LNCaP clone FGC (cell line): ENCODE measurements at places on chromosomes 12 and 14.
A peak's percentile ranks its signal among the peaks of the same experiment; 100 is the strongest.

DNA sequence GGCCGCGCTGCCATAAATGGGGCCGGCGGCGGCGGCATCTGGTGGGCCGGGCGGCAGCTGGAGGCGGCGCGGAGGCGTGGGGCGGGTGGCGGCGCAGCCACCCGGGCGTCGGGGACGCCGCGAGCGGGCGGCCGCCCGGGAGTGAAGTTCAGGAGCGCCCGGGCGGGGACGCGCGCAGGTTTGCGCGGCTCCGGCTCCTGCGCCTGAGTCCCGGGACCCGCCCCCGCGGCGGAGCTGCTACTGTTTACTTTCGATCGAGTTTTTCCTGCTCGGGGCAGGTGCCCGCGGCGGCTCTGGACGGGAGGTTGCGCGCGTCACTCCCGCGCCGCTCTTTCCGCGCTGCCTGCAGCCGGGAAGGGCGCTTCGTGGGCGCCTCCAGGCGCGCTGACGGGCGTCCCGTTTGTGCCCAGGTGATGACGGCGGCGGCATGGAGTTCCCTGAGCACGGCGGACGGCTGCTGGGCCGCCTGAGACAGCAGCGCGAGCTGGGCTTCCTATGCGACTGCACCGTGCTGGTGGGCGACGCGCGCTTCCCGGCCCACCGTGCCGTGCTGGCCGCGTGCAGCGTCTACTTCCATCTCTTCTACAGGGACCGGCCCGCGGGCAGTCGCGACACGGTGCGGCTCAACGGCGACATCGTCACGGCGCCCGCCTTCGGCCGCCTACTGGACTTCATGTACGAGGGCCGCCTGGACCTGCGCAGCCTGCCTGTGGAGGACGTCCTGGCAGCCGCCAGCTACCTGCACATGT is at the start of gene ZBTB42:
Gene ZBTB42 (plus strand): TSS at position 331 of the 749 bp plus-strand sequence. CDS start 97 bp downstream, at position 428.
- peak; percentile 82 for DNase-seq

DNA sequence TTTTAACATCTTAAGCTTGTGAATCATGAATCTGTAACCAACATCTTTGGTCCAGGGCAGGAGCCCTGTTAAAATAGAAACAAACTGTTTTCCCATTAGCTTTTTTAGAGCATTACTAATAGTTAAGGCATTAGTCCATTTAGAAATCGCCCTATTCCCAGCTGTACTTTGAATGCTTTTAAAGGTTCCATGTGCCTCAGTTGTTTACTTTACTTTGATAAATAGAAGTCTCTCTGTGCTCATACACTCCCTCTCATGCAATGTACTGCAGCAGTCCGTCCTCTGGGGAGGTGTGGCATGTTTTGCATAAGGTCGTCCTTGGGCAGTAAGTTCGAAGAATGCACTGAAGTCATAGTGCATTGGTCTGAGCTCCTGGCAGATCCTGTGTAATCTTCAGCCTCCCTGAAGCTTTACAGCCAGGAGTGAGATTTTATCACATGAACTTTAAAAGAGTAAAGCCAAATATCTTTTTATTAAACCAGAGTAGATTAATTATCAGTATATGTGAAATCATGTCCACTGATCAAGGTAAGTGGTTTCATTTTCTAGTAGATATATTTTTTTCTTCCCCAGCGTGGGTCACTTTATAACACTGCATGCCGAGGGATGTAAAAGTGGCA is 134.7 kb downstream of the FGD4 start:
- DNase-seq: peak; percentile 95

DNA sequence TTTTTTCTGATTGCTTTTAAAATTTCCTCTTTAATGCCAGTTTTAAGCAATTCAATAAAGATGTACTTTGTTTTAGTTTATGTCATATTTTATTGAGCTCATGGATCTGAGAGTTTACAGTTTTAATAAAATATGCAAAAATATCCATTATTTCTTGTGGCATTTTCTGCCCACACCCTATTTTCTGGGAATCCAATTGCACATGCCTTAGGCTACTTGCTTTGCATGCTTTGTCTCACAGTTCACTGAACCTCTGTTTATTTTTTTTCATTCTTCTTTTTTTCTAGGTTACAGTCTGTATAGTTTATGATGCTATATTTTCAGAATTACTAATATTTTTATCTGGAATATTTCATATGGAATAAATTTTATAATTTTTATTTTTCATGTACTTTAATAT is 1258.0 kb downstream of the FSCB start:
- no peak for DNase-seq

DNA sequence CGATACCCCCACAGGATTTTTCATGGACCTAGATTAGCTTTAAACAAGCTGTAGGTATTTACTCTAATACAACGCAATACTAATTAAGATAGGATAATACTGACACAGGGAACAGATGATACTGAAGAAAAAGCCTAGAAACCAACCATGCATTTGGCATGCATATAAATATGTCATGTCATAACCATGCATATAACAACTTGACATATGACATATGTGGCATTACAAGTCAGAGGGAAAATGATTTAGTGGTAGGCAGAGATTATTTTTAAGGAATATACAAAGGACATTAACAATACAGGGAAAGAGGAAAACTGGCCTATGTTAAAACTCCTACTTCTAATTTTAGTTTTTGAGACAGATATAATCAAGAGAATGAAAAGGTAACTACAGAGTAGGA is 27.9 kb downstream of the CAPS2 start:
- no peak for DNase-seq

DNA sequence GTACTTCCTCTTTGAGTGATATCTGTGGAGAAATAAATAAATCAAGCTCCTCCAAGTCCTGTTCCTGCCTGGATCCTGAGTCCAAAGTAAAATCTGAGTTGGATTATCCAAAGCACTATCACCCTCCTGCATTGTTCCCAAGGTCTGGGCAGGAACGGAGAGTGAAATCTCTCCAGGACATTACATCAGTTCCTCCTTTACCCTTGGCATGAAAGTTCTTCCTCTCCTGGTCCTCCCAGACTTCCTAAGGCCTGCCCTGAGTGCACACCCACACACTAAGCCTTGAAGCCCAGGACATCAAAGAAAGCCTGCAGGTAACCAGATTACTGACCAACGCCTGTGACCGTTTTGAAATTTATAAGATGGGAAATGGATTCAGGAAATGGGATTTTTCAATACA is 206.8 kb upstream of the BCL2L14 start:
- DNase-seq: no peak

GRCh38 chr14:29925736-29926135 is 1.9 kb downstream of the PRKD1 start:
- no peak for DNase-seq
